ENCODE measurements at places on chromosomes 1 and 21.
A peak's percentile ranks its signal among the peaks of the same experiment; 100 is the strongest.

- DNase-seq: no peak
Observed at GRCh38 chr1:161702250-161702649, 4.8 kb upstream of the FCRLA start.

DNA sequence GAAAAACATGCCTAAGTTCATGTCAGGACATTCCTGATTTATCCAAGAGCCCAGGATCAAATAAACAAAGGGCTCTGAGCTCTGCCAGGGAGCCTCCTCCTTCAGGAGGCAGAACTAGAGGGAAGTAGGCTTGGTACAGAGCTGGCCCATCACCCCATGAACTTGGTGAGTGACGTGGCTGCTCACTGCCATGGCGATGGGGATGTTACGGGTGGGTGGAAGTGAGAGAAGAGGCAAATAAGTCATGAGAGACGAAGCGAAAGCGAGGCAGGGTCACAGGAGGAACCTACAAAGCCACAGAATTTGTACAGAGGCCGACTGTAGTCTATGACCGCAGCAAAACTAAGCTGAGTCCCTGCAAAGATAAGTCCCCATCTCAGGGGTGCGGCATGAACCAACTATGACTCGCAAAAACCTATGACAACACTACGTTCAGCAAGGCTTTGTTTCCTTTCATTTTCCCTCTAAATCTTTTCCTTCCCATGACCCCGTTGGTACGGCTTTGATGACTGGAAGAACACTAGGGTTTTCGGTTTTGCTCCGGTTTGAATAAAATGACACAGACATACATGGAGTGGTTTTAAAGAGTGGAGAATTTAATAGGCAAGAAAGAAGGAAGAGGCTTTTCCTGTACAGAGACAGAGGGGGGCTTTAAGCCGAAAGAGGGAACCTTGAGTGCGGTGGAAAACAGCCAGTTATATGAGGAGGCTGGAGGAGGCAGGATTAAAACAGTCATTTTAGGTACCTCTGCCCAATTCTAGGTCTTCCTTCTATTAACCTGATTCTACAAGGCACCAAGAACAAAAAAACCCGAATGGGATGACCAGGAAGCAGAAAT lies 74.1 kb downstream of the CD46 start:
- DNase-seq: no peak

DNA sequence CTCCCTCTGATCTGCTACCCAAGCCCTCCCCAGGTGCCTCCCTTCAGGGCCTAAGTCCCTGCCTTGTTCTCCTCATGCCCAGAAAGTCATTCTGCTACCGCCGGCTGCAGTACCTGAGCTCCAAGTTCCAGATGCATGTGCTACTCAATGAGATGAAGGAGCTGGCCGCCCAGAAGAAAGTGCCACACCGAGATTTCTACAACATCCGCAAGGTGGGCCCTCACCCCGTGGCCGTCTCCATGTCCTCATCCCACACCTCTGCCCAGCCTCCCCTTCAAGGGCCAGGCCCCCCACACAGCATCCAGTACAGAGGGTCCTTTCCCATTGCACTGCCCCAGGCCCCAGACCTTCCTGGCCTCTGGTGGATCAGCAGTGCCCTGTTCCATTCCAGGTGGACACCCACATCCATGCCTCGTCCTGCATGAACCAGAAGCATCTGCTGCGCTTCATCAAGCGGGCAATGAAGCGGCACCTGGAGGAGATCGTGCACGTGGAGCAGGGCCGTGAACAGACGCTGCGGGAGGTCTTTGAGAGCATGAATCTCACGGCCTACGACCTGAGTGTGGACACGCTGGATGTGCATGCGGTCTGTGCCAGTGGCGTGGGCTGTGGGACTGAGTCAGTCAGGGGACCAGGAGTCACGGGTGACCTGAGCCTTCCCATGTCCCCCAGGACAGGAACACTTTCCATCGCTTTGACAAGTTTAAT lies 8.2 kb downstream of the AMPD2 start:
- DNase-seq: no peak

GRCh38 chr1:159970932-159971342 lies 16.9 kb upstream of the SLAMF9 start:
- peak; percentile 13 for DNase-seq

GRCh38 chr1:18289597-18289996 lies 182.0 kb downstream of the IGSF21 start:
- DNase-seq: no peak

- peak; percentile 93 for DNase-seq
Observed at GRCh38 chr1:185733818-185734735, at the start of gene HMCN1. Gene HMCN1 (plus strand): TSS chr1:185734391. CDS start chr1:185734780, 389 bp downstream.

DNA sequence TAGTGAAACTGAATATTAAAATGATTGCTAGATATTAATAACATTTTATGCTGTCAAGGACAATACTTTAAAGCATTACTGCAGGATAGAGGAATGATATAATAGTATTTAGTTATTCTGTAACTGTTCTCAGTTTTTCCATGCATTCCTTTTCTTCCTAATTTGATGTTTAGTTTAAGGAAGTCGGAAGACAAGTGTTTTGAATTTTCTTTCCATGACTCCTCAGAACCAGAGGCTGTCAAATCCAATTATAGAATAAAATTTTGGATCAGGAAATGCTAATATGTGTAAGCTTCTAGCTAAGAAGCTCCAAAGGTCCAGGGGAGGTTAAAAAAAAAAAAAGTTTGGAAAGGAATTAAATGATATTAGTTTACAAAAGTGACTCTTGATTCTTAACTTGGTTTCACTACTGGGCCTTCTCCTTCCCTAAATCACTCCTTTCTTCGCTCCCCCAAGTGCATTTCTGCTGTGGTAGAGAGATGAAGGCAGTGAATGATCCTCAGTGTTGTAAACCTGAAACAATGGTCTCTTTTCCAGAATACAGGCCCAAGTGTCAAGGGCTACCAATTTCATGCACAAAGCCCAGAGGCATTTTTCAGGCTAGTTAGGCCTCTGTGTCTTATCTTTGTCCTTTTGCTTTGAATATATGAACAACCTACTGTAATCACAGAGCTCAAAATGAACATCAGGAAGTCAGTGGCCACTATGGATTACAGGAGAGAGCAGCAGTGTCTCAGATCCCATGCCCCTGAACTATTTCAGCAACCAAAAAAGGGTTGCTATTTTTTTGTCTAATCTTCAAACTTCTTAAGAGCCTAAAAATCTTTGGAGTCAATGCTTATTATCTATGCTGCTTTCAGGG lies 6.2 kb downstream of the ADSS2 start:
- no peak for DNase-seq

DNA sequence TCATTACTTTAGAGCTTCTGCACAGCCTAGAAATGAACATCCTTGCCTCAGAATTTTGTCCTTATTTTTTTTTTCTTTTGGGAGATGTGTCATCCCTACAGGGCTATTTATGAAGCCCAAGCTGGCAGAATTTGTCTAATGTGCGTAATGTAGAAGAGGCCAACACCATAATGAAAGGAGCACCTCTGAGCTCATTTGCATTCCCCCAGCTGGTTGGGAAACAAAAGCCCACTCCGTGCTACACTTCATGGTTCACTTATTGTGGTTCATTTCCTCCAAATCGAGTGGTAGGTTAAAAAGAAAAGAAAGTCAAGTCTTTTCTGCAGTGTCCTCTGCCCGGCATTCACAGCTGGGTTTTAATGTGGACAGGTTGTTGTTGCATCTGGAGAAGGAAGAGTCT lies 73.5 kb downstream of the KAZN start:
- DNase-seq: no peak

- no peak for DNase-seq
Observed at GRCh38 chr1:184800876-184801275, 46.2 kb upstream of the EDEM3 start.

GRCh38 chr1:153568367-153569099 lies 2.9 kb upstream of the S100A2 start:
- DNase-seq: peak; percentile 96

- DNase-seq: peak; percentile 76
Observed at GRCh38 chr1:234478152-234478480, 863 bp downstream of the TARBP1 start.

DNA sequence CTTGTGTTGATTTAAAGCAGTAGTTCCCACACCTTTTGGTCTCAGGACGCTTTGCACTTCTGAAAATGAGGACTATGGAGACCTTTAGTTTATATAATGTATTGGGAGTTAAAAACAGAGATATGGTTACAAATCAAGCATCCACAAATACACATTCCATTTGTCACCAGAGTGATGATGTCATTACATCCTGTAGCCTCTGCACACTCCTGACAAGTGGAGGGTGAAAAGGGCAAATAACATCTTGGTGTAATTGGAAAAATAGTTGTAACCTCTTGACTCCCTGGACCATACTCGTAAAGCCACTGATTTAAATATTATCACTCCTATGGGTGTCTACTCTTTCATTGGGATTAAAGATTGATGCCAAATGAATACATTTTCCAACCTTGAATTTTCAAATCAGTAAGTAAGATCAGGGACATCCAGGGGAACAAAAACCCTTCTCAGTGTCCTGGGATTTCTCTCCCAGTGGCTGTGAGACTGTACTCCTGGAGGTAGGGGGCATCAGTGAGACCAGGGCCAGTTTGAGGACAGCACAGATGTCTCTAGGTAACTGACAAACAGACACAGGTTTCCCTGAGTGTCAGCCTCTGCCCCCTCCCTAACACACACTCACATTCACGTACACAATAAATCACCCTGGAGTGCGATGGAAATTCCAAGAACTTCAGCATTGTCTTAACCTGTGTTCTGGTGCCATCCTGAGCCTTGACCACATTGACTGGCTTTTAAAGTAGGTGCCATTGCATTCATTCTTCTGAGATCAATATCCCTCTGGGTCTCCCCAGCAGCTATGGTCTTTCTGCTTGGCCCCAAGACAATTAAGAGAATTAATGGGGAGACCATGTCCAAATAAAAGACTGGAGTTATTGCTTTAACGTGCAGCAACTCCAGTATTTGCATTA lies 63.0 kb downstream of the NR5A2 start:
- peak; percentile 49 for DNase-seq

DNA sequence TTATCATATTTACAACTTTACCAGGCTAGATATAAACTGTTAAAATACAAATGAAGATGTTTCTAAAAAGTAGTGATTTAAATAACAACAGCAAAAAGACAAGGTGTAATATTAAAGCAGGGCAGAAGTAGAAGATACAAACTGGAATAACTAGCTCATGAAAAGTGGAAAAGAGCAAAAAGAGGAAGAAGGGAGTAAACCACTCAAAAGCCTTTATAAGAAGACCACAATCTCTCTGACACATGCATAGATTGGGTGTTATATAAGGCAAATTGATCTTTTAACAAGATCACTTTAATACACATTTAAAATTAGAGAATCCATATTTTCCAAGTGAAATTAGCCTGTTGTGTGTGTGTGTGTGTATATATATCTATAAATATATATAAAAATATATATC lies 5.0 kb downstream of the DENND1B start:
- DNase-seq: no peak

- DNase-seq: no peak
Observed at GRCh38 chr21:27388825-27389224, 421.9 kb upstream of the ADAMTS5 start.

GRCh38 chr1:205317311-205317917 lies 4.1 kb downstream of the NUAK2 start:
- DNase-seq: no peak

DNA sequence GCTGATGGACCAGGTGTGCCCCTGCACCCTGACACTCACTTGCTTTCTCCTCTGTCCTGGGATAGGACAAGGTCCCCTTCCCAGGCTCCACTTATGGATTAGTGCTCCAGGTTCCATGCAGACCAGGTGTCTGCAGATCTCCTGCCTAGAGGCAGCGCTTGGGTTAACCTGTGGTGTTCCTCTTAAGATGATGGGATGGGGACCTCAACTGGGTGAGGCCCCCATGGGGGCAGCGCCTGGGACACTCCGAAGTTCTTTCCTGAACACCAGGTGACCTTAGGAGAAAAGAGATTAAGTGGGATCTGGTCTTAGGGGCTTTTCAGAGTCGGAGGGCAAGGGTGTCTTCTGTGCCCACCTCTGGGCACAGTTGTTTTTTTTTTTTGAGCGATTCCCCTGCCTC lies 21.2 kb downstream of the TNNT2 start:
- DNase-seq: no peak

DNA sequence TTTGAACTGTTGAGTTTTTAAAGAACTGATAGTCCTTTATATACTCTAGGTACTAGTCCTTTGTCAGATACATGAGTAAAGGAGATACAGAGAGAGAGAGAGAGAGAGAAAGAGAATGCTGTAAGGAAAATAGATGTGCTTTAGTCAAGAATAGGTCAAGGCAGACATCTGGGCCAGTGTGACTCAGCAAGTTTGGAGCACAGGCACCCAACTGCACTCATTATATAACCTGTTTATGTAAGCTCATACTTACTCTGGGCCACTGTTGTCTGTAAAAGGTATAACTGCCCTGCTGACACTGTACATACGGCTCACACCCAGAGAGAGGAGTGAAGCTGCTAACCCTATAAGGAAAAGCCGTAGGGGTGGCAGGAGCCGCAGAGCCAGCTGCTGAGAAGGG lies 32.2 kb upstream of the AKT3 start:
- DNase-seq: no peak

DNA sequence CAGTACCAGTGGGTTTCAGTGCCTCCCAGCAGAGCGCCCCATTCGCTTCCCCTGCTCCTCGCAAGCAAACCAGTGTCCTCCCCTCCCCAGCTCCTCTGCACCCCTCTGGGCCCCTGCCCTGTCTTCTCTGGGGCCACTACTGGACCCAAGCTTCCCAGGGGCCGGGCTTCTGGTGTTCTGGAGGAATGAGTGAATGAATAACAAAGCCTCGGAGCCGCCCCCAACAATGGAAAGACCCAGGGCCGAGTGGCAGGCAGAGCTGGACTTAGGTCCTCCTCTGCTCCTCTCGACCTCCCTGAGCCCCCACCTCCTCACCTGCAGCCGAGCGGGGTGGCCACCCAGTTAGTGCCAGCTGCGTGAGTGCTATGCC lies 37.6 kb downstream of the MATN1 start:
- no peak for DNase-seq

DNA sequence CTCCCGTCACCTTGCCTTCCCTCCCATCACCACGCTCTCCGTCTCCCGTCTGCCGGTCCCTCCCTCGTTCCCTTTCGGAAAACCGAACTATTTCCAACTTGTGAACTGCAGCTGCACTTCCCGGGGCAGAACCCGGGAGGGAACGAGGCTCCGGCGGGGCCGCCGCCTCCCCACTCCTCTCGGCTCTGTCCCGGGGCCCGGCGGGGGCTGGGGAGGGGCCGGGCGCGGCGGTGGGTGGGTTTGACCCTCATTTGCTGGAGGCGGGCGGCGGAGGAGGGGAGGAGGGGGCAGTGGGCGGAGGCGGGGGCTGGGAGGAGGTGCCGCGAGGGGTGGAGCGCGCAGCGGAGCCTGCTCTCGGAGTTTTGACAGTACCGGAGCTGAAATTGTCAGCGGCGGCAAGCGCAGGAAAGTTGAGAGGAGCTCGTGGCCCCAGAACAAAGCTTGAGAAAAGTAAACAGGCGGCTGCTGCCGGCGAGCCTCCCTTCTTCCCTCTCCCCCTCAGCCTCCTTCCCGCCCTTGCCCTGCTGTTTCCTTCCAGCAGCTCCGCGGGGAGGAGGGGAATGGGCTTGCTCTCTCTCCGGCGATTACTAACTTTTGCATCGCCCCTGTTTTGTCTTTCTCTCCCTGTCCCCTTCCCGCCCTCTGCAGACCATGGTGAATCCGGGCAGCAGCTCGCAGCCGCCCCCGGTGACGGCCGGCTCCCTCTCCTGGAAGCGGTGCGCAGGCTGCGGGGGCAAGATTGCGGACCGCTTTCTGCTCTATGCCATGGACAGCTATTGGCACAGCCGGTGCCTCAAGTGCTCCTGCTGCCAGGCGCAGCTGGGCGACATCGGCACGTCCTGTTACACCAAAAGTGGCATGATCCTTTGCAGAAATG lies 2.9 kb downstream of the LMO4 start:
- peak; percentile 87 for DNase-seq

- no peak for DNase-seq
Observed at GRCh38 chr1:18734001-18734400, 103.4 kb downstream of the PAX7 start.

- DNase-seq: peak; percentile 80
Observed at GRCh38 chr1:205983925-205984725, 19.1 kb downstream of the RAB7B start.
